Fibroblast of the aortic adventitia (primary cell): ENCODE measurements at places on chromosomes 5 and 9.

DNA sequence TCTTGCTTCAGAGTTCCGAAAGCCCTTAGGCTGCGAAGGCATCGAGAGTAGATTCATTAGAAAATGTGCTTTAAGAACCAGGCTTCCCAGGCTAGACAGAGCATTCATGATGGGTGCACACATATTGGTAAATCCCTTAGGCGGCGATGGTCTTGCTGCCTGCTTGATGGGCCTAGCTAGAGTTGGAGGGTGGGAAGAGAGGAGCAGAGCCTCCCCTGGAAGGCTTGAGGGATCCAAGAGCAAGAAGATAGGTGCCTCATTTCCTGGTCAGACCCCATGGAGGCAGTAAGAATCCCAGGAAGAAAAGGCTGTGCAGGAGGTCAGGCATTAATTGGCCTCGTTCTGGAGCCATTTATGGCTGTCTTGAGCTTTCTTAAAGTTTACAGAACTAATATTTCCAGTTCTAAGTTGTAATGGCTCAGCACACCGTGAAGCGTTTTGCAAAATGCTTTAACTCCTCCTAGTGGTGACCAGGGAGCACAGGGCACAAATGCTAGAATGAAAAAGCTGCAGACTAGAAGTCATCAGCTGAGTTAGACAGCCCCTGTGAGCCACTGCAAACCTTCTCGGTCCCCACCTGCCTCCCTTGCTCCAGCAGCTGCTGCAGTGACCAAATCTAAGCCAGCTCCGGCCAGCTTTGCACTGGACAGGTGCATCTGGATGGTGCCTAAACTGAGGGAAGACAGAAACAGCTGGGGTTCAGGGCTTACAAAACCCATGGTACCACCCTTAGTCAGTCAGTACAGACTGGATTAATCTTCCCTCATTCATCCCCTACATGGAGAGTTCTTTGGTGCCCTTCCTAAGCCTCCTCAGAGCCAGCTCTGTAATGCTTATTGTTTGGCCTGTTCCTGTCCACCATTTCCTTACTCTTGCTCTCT is 14.7 kb downstream of the SLC45A2 start:
- peak; percentile 80 for DNase-seq

- no peak for DNase-seq
These were observed 548.5 kb downstream of the MTRR start for GRCh38 chr5:8417316-8418048.

- DNase-seq: no peak
These were observed 21.3 kb downstream of the MAML1 start for GRCh38 chr5:179753971-179754370.

DNA sequence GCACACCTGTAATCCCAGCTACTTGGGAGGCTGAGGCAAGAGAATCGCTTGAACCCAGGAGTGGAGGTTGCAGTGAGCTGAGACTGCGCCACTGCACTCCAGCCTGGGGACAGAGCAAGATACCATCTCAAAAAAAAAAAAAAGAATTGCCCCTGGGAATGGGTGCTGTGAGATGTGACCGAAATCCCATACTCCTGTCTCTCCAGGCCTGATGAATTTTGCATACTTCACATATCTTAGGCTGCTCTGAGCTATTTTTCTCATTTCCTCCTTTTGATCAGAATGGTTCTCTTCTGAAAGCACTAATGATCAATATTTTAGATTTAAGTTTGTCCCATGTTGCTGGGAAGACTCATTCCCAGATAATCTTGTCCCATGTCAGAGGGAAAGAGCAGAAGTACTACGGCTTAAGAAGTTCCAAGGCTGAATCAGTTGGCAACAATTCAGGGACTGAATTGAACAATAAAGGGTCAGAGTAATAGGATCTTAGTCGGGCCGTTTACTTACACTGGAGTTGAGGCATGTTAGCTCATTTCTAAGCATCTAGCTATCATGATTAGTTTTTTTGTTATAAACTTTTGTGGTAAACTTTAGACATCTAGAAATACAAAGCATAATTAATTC is 44.2 kb upstream of the TENT2 start:
- peak; percentile 72 for DNase-seq

- no peak for DNase-seq
These were observed 152.4 kb downstream of the BRINP1 start for GRCh38 chr9:119216651-119217331.

- no peak for DNase-seq
These were observed 289.2 kb upstream of the TMEM161B start for GRCh38 chr5:88557881-88558280.

GRCh38 chr5:16906255-16906654 is 29.8 kb downstream of the MYO10 start:
- no peak for DNase-seq

GRCh38 chr5:179488491-179488890 is 61.9 kb upstream of the RUFY1 start:
- DNase-seq: no peak

- DNase-seq: no peak
These were observed 314.4 kb upstream of the EFNA5 start for GRCh38 chr5:107985144-107985543.

DNA sequence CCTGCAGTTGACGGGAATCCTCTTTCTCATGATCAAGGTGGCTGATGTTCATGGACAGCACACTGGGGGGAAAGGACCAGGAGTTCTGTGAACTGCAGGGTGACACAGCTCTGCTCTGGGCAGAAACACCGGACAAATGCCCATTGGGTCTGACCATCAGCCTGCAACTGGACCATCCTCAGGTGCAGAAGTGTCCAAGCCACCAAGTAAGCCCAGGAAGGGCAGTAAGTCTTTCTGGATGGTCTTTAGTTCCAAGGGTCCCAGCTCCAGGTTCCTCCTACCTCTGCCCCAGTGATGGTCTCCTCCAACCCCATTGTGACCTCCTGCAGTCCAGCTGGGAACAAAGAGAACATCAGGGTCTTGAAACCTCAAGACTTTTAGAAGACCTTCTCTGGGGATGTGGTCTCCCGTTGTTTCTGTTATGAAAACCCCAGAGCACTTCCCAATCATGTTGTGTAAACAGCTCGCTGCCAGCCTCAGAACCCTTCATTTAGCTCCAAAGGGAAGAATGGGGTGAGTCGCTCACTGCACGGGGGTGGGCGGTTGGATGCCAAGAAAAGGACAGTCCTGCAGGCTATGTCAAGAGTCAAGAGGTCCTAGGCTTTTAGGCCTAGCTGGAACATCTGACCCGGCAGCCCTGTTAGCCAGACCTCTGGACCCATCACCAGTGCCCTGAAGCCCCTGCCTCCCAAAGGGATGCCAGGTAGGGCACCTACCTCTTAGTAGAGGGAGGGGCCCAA is 41.8 kb upstream of the TCF7 start:
- DNase-seq: no peak

DNA sequence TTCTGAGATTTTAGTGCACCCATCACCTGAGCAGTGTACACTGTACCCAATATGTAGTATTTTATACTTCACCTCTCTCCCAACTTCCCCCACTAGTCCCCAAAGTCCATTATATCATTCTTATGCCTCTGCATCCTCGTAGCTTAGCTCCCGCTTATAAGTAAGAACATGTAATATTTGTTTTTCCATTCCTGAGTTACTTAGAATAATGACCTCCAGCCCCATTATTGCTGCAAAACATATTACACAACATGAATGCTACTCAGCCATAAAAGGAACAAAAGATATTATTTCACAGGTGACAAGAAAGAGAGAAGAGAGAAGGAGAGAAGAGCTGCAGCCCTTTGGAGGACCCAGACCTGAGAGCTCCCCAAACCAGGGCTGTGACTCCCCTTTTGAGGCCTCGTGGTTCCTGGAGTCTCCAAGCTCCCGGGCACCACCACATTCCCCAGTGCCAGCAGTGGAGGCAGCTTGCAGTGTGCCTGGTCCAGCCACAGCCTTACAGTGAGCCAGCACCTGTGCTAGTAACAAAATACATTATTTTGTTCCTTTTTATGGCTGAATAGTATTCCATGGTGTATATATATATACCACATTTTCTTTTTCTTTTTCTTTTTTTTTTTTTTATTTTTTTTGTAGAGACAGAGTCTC is 194.5 kb upstream of the DAB2 start:
- no peak for DNase-seq

- peak; percentile 82 for DNase-seq
These were observed 122.8 kb downstream of the ENC1 start for GRCh38 chr5:74517700-74518099.
